Fibroblast of skin of right biceps (primary cell): ENCODE measurements at places on chromosomes 12 and 14.

DNA sequence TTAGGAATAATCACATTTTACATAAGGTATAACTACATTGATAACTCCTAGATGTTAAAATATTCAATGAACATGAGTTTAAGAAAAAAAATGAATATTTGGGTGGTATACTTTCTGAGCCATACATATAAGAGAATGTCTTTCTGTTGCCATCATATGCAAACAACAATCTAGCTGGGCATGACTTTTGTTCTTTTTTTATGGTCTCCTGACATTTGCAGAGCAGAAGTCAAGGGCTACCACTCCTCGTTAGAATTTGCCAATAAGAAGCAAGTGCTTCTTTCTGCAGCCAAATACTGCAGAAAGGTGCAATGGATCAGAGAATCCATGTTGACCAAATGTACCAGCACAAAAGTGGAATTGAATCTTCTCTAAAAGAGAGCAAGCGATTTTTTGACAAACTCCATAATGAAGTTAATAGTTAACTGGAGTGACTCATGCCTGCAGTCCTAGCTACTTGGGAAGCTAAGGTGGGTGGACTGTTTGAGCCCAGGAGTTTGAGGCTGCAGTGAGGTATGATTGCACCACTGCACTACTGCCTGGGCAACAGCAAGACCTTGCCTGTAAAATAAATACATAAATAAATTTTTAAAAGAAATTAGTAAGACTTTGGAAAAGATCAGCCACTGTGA, 25.5 kb upstream of the CCDC91 start:
- DNase-seq, result no peak

DNA sequence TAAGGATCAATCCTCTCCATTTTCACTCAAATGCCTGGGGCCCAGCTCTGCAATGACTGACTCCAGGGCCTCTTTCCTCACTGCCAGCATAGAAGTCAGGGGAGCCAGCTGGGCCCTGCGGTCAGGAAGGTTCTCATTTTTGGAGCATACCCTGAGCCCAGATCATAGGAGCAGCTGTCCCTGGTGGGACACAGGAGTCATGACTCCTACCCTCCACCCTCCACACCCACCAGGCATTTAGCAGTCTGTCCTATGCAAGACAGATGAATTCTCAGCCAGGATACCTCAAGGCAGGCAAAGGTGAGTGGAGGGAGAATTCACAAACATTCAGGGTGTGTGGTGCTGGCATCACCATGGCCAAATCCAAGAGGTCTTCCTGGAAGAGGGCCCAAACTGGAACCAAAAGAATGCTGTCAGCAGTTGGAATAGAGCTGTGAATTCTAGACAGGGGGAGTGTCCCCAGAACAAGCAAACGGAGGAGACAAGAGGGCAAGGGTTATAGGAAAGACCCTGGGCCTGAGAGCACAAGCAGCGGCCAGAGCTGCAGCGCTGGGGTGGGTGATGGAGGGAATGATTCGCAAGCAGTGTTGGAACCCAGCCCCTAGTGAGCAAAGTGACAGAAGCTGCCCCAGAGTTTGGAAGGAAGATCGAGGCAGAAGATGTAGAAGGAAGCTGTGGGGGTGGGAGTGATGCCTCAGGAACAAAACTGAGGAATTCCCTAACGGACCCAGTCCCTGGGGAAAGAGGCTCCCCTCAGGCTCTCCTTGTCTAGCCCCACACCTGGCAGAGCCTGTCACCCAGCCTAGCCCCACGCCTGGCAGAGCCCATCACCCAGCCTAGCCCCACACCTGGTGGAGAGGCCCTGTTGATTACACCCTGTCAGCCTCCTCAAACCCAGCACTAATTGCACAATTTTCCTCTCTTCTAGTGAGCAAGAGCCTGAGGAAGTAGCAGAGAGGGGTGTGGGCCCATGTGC, 4.5 kb upstream of the REM2 start:
- DNase-seq, result no peak

DNA sequence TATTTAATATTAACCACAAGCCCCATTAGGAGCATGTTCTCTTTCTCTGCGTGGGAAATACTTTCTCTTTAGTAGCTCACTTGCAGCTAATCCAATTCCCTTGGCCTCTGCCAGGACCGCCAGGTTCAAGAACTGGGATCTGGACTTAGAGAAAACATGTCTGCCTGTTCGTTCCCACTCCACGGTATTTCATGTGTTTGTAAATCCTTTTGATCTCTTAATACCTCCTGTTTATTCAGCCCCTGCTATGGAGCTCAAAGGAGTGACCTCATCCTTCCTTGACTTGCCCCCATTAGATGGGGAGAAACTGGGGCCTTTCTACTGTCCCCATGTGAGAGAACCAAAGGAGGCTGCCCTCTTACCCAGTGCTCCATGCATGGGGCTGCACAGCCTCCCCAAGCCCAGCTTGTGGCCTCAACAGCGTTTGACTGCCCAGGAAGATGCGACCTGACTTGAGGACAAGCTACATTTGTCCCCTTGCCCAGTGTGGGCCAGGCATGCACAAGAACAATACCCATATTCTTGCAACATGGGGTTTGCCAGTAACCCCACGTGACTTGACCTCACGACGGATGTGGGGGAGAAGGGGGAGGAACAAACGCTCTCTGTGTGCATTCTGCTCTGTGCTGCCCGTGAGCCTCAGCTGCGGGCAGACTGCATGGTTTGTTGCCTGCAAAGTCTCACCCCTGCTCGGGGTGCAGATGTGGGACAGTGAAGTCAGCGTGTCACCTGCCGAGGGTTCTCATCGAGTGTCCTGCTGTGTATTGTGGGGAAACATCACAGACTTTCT, 30.3 kb downstream of the CD9 start:
- peak; percentile 55 for DNase-seq

- DNase-seq, result no peak
Observed at GRCh38 chr12:13112968-13113367, 9.5 kb upstream of the GSG1 start.

- peak; percentile 10 for DNase-seq
Observed at GRCh38 chr12:3882896-3883564, 9.8 kb upstream of the PARP11 start.

- DNase-seq, result peak; percentile 53
Observed at GRCh38 chr12:11765421-11765816, 115.9 kb downstream of the ETV6 start.

DNA sequence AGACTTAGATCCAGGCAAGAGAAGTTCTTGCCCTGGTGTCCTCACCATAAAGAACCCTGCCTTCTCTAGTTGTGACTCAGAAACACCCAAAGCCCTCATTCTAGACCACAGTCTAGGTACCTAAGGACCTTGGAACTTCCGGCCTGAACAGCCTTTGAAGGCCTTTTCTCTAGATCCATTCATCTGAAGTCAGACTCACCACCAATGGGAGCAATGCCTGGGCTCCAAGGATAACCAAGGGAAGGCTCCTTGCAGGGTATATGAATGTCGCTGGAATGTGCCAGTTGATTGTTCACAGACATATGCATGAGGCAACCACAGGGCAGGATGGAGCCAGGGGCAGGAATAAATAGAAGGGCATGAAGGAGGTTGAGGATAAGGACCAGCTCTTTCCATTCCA, 86.3 kb downstream of the PLCZ1 start:
- no peak for DNase-seq

DNA sequence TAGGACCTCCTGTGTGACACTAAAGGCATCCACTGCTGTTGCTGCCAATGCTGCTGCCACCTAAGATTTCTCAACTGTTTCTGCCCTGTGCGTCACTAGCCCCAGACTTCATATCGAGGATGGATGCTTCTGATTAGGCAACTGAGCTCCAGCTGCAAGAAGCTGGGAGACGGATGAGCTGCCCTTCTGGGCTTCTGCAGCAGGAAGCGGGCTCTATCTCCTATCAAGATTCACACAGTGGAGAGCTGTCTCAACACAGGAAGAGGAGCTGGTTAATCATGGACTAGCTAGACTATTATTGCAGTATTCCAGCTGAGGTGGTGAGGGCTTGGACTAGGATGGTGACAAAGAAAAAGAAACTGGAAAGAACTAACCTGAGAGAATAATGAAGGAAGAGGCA, 59.2 kb upstream of the PELI2 start:
- DNase-seq, result peak; percentile 3

- DNase-seq, result no peak
Observed at GRCh38 chr12:91662021-91662420, 479.4 kb upstream of the DCN start.

- no peak for DNase-seq
Observed at GRCh38 chr12:79645235-79645630, 45.5 kb downstream of the PAWR start.

- no peak for DNase-seq
Observed at GRCh38 chr12:76216585-76217472, 131.4 kb downstream of the BBS10 start.

DNA sequence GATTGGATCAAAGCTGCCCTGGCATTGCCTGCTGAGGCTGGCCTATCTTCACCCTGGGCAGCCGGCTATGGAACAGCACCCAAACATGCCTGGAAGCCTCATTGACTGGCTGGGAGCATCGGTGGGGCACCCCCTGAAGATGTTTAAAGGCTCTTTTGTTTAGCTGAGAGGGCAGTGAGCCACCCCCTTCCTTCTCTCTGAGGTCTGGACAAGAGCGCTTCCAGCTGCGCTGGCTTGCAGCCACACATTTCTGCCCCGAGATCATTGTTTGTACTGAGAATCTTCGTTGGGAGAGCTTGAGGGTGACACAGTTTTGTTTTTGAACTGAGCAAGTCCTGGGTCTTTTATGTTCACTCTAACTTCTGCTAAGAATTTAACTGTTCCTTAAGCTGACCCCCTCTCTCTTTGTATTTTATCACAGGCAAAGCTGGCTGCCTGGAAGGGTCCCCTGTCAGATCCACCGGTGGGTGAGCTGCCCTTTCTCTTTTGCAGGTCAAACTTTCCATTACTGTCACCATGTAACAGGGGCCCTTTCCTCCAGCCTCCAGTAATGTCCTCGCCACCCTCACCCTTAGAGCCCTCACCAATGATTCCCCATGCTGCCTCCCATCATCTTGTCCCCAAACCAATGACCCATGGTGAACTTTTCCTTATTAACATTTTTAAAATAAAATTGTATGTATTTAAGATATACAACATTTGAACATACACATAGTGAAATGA, 212.2 kb downstream of the KIF26A start:
- DNase-seq, result no peak

- no peak for DNase-seq
Observed at GRCh38 chr14:33836900-33837577, 113.8 kb downstream of the EGLN3 start.

GRCh38 chr12:27164330-27165040, 79.6 kb upstream of the STK38L start:
- no peak for DNase-seq

DNA sequence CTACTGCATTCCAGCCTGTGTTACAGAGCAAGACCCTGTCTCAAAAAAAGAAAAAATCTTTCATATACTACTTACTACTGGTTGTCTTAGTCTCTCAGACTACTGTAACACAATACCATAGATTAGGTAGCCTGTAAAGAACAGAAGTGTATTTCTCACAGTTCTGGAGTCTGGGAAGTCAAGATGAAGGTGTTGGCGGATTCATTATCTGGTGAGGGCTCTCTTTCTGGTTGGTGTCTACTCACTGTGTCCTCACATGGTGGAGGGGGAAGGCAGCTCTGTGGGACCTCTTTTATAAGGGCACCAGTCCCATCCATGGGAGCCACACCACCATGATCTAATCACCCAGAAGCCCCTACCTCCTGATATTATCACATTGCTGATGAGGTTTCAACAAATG, 14.4 kb downstream of the WDR20 start:
- DNase-seq, result no peak

- DNase-seq, result no peak
Observed at GRCh38 chr14:63996016-63996415, 143.2 kb downstream of the SYNE2 start.

DNA sequence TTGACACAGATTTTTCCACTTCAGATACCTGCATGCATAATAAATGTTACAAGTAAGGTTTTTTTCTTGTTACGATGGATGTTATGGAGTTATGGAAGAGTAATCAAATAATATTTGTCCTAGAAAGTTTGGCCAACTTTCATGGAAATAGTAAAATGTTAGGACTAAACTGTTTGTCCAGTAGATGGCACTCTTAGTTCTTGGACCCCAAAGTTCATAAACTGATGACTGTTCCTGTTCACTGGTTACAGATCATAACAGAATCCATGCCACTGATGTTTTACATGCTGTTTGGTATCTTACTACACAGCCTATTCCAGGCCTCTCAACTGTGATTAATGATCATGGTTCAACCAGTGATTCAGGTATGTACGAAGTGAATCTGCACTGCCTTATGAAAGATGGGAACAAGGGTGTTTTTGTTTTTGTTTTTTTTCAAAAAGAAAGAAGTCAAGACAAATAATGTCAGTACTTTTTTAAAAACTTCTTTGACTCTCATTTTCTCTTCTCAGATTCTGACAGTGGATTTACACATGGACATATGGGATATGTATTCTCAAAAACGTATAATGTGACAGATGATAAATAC, 48.8 kb upstream of the SLCO1C1 start:
- peak; percentile 48 for DNase-seq

GRCh38 chr12:130606231-130606630, 109.9 kb downstream of the RIMBP2 start:
- no peak for DNase-seq

DNA sequence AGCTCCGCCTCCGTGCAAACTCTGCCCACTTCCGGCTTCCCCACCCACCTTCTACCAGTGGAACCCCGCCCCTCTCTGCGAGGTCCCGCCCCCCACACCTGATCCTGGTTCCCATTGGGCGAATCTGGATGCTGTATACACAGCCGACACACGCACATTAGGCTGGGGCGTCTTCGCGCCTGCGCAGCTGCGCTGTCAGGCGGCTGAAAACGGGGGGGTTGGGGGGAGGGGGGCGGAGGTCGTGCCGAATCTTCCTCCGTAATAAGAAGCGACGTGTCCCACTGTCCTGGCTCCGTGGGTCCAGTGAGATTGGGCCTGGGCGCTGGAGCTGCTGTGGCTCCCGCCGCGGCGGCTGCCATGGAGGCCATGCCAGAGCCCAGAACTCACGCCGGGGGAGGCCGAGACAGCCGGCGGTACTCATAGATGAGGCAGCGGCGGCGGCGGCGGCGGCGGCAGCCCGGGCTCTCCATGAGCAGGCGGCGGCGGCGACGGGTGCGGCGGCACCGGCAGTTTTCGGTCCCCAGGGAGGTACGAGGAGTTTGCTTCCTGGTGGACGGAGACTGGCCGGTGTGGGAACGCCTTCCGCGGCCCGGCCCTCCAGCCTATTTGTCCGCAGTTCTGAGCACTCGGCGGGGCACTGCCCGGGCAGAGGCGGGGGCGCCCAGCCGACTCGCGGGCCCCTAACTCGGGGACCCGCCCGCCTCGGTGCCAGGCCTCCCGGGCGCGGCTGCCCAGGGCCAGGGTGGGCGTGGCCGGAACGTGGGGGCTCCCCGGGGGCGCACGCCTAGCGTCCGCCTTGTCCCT, 64.5 kb downstream of the KLHL28 start:
- DNase-seq, result peak; percentile 98

DNA sequence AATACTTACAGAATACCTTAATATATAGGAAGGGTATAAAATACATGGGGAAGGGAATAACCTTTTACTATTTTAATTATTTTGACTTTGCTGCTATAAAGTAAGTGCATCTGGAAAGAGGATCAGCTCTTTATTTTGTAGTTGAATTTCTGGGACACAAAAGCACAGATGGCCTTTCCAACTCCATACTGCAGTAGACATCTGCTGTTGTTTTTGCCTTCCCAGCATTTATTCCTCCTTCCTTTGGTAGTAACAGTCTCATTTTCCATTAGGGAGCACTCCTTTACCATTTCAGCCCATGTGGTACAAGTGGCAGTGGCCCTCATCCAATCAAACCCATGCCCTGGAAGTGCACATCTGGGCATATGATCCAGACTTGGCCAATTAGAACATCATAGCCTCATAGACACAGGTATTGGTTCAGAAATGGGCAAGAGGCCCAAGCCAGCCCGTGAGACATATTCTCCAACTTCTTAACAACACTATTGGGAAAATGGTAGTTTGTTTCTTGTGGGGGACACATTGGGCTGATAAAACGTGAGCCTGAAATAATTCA, 64.8 kb upstream of the YARS2 start:
- no peak for DNase-seq
